Ovary (tissue), 10 donors: ENCODE measurements at places on chromosomes 11 and 22.
A peak's percentile ranks its signal among the peaks of the same experiment; 100 is the strongest.

- H3K4me1 ChIP-seq, result peaks cover 1% of the 10 kb centered on the region
- peak within 1 kb of the TSS; percentile 74 for H3K4me3 ChIP-seq
- H3K27ac ChIP-seq, result no peak within 1 kb of the TSS
- no peaks in the 10 kb centered on the region for H3K36me3 ChIP-seq
- peak; percentile 34 for DNase-seq
Measured at GRCh38 chr11:107858217-107859070, at the start of gene SLC35F2. SLC35F2 (minus strand) TSS chr11:107858787; CDS start chr11:107858767, 20 bp downstream.

DNA sequence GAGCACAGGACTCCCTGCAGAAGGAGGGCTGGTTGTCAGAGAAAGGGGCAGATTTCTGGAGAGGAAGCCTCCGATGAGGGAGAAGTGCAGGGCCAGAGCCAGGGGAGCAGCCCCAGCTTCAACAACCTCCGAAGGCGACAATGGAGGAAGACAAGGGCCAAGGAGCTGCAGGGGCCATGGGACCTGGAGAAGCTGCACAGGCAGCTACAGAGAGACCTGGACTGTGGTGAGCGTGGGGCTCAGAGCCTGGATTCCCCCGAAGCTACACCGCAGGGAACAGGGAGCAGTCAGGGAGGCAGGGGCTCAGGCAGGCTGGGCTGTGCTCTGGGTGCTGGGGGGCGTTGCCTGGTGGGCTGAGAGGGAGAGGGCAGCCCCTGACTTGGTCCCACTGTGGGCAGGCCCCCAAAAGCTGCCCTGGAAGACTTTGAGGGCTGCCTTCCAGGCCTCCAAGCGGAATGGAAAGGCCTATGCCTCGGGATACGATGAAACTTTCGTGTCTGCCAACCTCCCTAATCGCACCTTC, 2.4 kb downstream of the TSGA10IP start:
- no peak overlapping the region for H3K27ac ChIP-seq
- H3K27me3 ChIP-seq, result no peaks in the 10 kb centered on the region
- H3K4me3 ChIP-seq, result no peak overlapping the region

GRCh38 chr11:65366340-65366773, 11.8 kb downstream of the TIGD3 start:
- DNase-seq, result no peak
- H3K36me3 ChIP-seq, result no peaks in the 10 kb centered on the region
- H3K27me3 ChIP-seq, result no peaks in the 10 kb centered on the region
- no peak overlapping the region for H3K27ac ChIP-seq
- H3K4me3 ChIP-seq, result no peak overlapping the region

DNA sequence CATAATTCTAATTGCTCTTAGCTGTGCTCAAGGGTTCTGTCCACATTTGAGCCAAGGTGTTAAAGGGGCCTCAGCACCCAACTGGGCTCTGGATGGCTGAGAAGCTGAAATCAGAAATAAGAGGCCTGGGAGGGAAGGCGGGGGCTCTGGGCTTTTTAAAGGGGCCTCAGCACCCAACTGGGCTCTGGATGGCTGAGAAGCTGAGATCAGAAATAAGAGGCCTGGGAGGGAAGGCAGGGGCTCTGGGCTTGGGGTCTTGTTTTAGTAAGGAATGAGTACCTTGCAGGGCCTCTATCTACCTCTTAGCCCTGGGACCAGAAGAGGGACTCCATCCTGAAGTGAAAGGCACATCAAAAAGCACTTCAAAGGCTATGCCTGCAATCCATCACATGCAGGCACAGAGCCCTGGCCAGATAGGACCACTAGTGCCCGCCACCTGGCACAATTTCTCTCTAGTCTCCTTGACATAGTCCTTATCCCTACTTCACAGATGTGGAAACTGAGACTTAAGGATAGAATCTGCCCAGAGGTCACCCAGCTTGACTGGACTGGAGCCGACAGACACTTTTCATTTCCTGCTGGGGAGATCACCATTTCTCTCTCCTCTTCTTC, 35.6 kb downstream of the DKK3 start:
- no peak for DNase-seq
- H3K36me3 ChIP-seq, result no peaks in the 10 kb centered on the region
- no peak overlapping the region for H3K27ac ChIP-seq
- peaks cover 28% of the 10 kb centered on the region for H3K4me1 ChIP-seq

DNA sequence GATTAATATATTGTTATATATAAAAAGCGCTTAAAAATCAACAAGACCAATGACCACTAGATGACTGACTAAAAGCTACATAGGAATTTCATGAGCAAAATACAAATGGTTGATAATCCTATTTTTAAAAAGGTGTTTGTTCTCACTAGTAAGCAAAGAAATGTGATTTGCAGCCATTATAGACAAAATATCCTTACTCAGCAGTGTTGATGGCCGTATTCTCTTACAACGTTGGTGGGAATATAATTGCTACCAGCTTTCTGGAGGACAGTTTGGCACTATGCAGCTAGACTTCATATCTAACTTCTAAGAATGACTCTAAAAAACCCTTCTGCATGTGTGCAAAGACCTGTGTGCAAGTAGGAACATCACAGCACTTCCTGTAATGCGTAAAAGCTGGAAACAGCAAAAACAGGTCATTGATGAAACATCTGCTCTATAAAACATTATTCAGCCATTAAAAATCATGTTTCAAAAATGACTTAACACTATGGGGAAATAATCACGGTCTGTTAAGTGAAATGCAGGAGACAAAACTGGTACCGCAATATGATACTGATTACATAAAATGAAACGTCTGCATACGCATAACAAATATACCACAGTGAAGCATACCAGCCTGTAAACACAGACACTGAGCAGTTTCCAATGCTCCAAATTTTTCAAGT, 70.1 kb upstream of the LINC01488 start:
- no peak for DNase-seq
- H3K27ac ChIP-seq, result no peak overlapping the region
- no peaks in the 10 kb centered on the region for H3K36me3 ChIP-seq
- H3K27me3 ChIP-seq, result no peaks in the 10 kb centered on the region
- H3K4me1 ChIP-seq, result no peaks in the 10 kb centered on the region

GRCh38 chr22:23684561-23685031, 6.2 kb upstream of the RGL4 start:
- DNase-seq, result peak; percentile 28
- H3K27me3 ChIP-seq, result no peaks in the 10 kb centered on the region
- no peak overlapping the region for H3K4me3 ChIP-seq

GRCh38 chr11:21564833-21565682, 627.8 kb upstream of the ANO5 start:
- no peaks in the 10 kb centered on the region for H3K27me3 ChIP-seq
- DNase-seq, result no peak
- no peak overlapping the region for H3K4me3 ChIP-seq
- no peak overlapping the region for H3K27ac ChIP-seq
- H3K36me3 ChIP-seq, result no peaks in the 10 kb centered on the region

DNA sequence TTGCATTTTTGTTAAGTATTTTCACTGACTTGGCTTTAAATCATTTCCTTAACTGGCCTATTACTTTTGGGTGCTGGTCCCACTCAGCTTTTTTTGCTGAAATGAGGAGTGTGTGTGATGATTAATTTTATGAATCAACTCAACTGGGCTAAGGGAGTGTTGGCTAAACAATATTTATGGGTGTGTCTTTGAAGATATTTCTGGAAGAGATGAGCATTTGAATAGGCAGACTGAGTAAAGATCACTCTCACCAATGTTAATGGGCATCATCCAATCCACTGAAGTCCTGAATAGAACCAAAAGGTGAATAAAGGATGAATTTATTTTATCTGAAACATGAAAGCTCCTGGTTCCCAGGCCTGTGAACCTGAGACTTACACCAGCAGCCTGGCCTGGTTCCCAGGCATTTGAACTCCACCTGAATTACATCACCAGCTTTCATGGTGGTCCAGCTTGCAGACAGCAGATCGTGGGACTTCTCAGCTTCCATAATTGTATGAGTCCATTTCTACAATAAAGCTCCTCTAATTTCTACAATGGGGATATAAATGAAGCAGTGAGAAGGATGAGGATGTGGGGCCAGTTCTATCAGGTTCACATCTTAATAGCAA, 241.3 kb upstream of the ZC3H12C start:
- no peak for DNase-seq
- no peaks in the 10 kb centered on the region for H3K4me1 ChIP-seq
- H3K27me3 ChIP-seq, result no peaks in the 10 kb centered on the region
- H3K4me3 ChIP-seq, result no peak overlapping the region
- no peaks in the 10 kb centered on the region for H3K36me3 ChIP-seq

- no peak overlapping the region for H3K27ac ChIP-seq
- peaks cover 4% of the 10 kb centered on the region for H3K4me1 ChIP-seq
- no peaks in the 10 kb centered on the region for H3K36me3 ChIP-seq
- H3K4me3 ChIP-seq, result no peak overlapping the region
- no peaks in the 10 kb centered on the region for H3K27me3 ChIP-seq
Measured at GRCh38 chr22:29108137-29108536, 35.3 kb downstream of the KREMEN1 start.

- no peak for DNase-seq
- no peaks in the 10 kb centered on the region for H3K36me3 ChIP-seq
- no peaks in the 10 kb centered on the region for H3K4me1 ChIP-seq
- no peak overlapping the region for H3K27ac ChIP-seq
- no peak overlapping the region for H3K4me3 ChIP-seq
Measured at GRCh38 chr11:107844041-107844440, 14.5 kb downstream of the SLC35F2 start.

DNA sequence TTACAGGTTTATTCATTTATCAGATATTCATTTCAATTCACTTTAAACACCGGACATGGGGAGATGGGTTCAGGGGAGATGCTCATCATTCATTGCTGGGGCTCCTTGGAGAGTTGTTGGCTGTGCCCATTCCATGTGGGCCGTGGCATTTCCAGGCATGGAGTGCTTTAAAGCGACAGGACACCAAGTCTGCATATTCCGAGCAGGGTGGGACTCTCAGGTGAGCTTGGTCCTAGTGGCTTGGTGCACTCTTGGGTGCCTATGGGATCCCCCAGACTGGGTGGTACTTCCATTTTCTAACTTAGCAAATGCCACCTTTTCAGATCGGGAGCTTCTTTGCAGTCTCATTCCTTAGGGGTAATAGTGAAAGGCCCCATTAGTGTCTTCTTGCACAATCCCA, 619.5 kb upstream of the CADM1 start:
- DNase-seq, result no peak
- H3K27ac ChIP-seq, result no peak overlapping the region
- no peaks in the 10 kb centered on the region for H3K36me3 ChIP-seq

DNA sequence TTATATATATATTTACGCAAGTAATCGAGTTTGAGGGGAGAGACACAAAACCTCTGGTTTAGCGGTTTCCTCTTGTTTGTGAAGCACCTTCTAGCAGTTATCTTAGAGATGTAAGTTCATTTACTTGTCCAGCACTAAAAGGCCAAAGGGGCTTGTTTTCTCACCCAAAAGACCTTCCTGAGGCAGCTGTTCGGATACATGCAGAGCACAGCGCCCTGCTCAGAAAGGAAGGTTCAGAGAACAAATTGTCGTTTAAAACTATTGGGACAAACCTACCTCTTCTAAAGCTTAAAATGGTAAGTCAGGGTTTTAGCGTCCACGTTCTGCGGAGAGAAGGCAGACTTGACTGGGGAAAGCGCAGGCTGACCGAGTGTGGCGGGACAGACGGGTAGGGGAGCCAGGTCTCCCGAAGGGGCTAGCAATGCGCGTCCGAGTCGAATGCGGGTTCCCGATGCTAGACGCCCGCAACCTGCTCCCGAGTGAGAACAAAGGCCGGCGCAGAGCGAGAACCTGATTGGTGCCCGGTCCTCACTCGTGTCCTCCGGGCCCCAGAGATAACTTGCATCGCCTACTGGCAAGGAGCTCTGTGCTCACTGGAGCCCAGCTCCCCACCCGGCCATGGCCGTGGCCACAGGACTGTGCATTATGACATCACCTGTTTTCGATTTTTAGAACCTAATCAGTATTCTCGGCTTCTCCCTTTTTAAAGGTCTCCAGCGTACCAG, 1.0 kb upstream of the SESN3 start:
- H3K4me1 ChIP-seq, result peaks cover 2% of the 10 kb centered on the region
- peak overlapping the region; percentile 89 for H3K27ac ChIP-seq
- no peaks in the 10 kb centered on the region for H3K27me3 ChIP-seq
- DNase-seq, result peak; percentile 81
- H3K4me3 ChIP-seq, result peak overlapping the region; percentile 40
- H3K36me3 ChIP-seq, result no peaks in the 10 kb centered on the region

DNA sequence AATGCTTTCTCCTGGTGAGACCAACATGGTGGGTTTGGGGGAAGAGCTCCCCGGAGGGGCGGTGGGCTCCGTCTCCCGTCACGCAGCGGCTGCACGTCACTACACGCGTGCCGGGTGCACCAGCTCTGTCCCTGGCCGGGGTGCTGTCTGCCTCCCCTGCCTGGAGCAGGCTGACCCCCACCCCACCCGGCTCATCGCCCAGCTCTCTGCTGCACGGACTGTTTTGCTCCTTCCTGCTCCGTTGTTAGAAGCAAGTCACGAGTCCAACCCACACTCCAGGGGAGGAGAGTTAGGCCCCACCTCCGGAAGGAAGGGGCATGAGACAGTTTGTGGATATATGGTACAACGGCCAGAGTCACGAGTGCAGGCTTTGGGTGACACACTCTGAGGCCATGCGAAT, 364.9 kb downstream of the BRD1 start:
- no peak overlapping the region for H3K4me3 ChIP-seq
- no peaks in the 10 kb centered on the region for H3K36me3 ChIP-seq
- no peaks in the 10 kb centered on the region for H3K4me1 ChIP-seq
- no peak for DNase-seq

DNA sequence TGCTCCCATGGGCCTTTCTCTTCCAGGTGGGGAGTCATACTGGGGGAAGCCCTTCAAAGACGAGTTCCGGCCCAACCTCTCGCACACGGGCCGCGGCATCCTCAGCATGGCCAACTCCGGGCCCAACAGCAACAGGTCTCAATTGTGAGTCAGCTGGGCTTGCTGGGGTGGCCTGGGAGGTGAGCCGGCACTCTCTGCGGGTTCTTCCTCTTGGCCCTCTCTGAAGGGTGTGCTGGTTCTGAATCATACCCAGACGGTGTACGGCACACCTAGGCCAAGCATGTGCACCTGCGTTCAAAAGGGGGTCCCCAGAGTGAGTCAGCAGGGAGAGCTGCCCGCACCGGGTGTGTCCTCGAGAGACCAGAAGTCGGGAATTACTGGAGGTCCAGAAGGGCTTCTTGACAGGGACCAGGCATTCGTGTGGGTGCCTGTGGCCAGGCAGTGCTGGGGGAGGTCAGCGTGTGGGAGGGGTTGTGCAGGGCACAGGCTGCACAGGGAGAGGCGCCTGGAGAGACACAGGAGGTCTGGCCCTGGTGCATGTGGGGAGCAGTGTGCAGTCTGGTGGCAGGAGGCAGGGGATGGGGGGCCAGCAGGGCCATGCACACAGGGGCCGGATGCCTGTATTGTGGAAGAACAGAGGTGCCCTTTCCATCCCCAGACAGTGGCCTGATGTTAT, 23.0 kb downstream of the PPIL2 start:
- no peaks in the 10 kb centered on the region for H3K4me1 ChIP-seq
- no peaks in the 10 kb centered on the region for H3K36me3 ChIP-seq
- no peak for DNase-seq
- no peak overlapping the region for H3K4me3 ChIP-seq
- no peak overlapping the region for H3K27ac ChIP-seq
